Activated T-helper 1 cell treated with anti-CD3 and anti-CD28 coated beads, Interleukin-2, amount 50 U/mL, for 16 hours (primary cell): ENCODE measurements at places on chromosomes 1 and 21.

DNA sequence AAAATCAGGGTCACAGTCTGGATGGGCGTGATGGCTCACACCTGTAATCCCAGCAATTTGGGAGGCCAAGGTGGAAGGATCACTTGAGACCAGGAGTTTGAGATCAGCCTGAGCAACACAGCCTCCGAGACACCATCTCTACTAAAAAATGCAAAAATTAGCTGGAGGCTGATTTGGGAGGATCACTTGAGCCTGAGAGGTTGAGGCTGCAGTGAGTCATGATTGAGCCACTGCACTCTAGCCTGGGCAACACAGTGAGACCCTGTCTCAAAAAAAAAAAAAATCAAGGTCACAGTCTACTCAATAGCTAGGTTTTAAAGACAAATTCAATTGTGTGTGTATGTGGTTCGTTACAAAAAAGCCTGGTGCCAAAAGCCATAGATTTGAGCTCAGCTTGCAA, 34.4 kb downstream of the TRIM67 start:
- no peak for DNase-seq

DNA sequence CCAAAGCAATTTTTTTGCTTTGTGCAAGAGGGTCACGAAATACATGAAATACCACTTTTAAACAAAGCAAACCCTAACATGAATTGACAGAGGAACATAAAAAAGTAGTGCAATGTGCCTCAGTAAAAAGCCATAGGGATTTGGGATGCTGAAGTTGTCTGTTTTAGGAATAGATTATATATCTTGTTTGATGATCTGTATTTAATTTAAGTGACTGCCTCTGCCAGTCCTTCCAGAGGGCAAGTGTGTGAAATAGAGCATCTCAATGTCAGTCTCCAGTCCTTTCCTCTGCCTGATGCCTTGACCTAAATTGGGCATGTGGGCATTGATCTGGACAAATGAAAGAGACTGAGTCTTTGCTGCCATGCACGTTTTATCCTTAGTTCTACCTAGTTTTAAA, 222.8 kb downstream of the PTPRC start:
- no peak for DNase-seq

- no peak for DNase-seq
Observed at GRCh38 chr1:21680918-21681317, 11.8 kb upstream of the RAP1GAP start.

DNA sequence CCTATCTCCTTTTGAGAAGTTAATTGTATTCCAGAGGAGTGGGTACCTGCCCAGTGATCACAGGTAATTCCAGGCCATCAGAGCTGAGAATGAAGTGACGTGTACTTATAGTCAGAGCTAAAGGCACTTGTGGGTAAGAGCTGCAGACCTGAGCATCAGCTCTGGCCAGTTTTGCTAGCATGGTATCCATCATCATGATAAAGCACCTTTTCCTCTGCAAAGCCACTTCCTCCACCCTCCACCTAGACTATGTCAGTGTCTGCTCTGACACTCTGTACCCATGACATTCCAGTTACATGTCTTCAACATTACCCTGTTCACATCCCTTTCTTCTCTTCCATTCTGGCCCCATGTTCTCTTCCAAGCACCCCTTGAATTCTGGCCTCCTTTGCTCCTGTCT, 157.3 kb downstream of the GRIK3 start:
- no peak for DNase-seq

DNA sequence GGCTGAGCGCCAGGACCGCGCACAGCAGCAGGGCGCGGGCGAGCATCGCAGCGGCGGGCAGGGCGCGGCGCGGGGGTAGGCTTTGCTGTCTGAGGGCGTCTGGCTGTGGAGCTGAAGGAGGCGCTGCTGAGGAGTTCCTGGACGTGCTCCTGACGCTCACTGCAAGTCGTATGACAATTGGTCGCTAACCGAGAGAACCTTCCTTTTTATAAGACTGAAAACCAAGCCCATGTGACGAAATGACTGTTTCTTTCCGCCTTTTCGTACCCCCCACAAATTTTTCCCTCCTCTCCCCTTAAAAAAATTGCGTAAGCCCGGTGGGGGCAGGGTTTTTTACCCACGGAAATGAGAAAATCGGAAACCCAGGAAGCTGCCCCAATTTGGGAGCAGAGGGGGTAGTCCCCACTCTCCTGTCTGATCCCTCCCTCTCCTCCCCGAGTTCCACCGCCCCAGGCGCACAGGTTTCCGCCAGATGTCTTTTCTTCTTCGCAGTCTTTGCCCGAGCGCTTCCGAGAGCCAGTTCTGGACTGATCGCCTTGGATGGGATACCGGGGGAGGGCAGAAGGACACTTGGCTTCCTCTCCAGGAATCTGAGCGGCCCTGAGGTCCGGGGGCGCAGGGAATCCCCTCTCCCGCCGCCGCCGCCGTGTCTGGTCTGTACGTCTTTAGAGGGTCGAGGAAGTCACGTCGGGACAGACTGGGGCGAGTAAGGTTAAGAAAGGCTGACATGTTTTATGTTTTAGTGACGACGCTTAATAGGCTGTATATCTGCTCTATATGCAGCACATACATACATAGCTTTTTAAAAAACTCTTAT, at the start of gene PTGS2:
Gene PTGS2 (minus strand): TSS at position 179 of the 817 bp plus-strand sequence. CDS start 133 bp downstream, at position 46.
- no peak for DNase-seq

- no peak for DNase-seq
Observed at GRCh38 chr1:228810878-228811711, 75.8 kb downstream of the RHOU start.
